Upper lobe of right lung (tissue), 1 donor: ENCODE measurements at places on chromosomes 4 and X. TPM values are rescaled to one million over a fixed set of nuclear protein-coding genes. Genes with fewer than 3 reads are reported as not detected.

Gene FGF13
- total RNA-seq, result 3.2 TPM

Gene MAGEA9B
- total RNA-seq, result not detected

Gene SYTL5
- 0.46 TPM for total RNA-seq

Gene DUX4
- not detected for total RNA-seq

DNA sequence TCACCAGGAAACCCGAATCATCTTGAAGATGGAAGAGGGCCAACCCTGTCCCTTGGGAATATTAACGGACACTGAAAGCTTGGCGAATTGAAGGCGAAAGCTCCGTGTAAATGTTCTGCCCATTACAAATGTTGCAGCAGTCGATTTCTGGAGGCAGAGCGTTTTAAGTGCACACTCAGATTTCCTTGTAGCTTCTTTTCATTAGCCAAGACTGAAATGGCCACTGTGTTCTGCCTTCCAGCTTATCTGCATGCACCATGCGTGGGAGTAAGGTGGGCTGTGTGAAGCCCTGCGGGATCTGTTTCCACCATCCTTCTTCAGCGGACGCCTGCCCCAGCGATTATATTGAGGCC, 1.3 kb downstream of the SMIM20 start:
- no peak for DNase-seq

- DNase-seq, result no peak
Observed at GRCh38 chr4:126364311-126364911, 1049.7 kb downstream of the FAT4 start.

DNA sequence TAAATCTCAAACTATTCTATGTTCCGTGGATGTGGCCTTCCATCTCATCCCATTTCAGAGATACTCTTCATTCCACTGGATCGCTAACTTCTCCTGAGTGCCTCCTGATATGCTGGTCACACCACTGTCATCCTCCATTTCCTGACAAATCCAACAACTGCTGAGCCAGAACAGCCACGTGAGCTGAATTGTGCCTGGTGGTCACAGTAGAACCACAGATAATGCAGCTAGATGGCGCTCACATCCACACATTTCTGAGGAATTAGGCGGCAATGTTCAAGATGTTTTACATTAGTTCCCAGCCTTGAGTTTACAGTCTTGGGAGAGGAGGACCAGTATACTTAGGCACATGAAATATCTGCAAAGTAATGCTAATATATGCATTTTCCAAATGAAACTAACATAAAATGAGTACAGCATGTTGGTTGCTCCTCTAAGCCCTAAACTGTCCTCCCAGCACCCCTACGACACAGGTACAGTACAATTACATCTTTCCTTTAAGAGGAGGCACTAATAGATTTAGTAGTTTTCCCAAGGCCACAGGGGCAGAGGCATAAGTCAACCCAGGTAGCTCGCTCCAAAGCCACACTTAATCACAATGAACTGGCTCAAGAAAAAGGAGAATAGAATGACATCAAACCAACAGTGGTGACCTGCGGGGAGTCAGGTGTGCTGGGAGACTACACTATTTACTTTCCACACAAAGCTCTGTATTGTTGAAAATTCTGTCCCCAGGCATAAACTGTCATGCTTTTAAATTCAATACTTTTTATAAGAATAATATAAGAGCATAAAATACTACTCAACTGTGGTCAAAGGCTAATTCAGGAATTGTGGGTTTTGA, 134.2 kb downstream of the CHIC2 start:
- DNase-seq, result no peak

GRCh38 chrX:53128097-53128749, 34.3 kb downstream of the KANTR start:
- DNase-seq, result no peak

GRCh38 chrX:41350150-41350975, 16.4 kb downstream of the DDX3X start:
- DNase-seq, result no peak

- DNase-seq, result no peak
Observed at GRCh38 chrX:50635817-50636365, 165.3 kb upstream of the DGKK start.
